ENCODE measurements at places on chromosomes 16 and 17.

DNA sequence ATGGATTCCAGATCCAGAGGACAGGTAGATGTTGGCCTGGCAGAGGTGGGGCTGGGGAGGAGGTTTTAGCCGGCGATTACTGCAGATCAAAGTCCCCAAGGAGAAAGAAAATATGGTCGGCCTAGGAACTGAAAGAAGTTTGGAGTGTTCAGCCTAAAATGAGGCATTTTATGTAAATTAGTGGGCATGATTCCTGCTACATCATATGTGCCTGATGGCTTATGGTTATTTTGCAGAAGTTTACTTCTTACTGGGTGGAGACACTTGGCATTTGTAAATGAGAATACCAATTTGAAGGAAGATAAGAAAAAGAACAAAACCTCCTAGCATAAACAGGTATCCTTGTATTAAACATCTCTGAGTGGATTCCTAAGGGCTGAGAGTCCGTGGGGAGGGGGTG, 149.3 kb downstream of the FOXL1 start:
- no peak for DNase-seq

DNA sequence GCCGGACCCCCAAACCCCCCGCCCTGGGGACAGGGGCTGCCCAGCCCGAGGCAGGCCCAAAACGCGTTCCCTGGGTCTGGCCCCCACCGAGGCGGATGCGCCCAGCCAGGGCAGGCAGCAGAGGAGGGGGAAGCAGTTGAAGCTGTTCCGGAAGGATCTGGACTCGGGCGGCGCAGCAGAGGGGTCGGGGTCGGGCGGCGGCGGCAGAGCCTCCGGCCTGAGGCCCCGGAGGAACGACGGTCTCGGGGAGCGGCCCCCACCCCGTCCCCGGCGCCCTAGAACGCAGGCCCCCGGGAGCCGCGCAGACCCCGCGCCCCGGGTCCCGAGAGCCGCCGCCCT, 22.9 kb upstream of the ZFPM1 start:
- no peak for DNase-seq

GRCh38 chr16:55543472-55543871, 23.0 kb upstream of the CAPNS2 start:
- DNase-seq: no peak

DNA sequence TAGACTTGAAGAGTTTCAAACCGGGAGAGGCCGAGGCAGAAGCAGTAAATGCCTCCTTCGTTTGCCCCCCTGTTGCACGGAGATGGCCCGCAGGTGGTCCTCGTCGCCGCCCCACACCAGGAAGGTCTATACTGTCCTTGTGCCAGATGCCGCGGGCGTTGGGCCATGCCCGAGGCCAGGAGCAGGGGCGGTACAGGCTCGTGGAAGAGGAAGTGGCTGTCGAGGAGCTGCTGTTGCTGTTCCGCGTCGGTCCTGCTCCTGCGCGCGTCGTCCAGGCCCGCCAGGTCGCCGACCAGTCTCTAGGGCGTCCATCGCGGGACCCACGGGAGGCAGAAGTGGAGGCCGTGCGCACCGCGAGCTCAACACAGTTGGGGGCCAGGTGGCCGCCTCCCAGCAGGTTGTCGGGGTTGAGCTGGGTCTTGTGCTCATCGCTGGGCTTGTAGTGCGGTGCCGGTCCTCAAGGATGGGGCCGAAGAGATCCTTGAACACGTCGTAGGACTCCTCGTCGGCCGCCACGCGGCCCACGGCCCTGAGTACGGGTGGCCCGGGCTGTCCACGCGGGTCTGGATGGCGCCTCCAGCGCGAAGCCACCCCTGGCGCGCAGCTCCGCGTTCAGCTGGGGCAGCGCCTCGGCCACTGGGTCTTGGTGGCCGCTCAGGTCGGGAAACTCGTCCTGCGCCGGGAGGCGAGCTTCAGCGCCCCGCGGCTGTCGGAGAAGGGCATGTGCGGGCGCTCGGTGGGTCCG, 13.1 kb upstream of the C16orf87 start:
- no peak for DNase-seq

DNA sequence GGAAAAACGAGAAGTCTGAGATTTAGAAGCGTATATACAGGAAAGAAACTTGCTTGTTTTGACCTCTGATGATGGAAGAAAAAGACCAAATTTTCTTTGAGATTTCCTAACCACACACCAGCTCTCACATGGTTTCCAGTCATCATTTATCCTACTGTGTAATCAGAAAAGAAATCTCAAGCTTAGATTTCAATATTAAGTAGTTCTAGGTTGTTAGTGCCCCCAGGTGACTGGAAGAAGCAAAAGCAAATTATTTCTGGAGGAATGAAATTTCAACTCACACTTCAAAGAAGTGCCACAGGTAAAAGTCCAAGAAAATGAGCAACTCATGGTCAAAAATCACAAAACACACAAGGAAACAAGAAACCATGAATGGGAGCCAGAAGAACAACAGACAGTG, 51.8 kb upstream of the KDM6B start:
- DNase-seq: no peak

Measured in CD4-positive, alpha-beta T cell treated with Interleukin-12 subunit alpha and Interleukin-12 subunit beta, for 1 hour (primary cell).